Activated T-cell treated with anti-CD3 and anti-CD28 coated beads for 4 hours (primary cell): ENCODE measurements at places on chromosomes 2 and 18.

GRCh38 chr18:74679006-74679678 is 81.5 kb downstream of the ZNF407 start:
- DNase-seq, result no peak

DNA sequence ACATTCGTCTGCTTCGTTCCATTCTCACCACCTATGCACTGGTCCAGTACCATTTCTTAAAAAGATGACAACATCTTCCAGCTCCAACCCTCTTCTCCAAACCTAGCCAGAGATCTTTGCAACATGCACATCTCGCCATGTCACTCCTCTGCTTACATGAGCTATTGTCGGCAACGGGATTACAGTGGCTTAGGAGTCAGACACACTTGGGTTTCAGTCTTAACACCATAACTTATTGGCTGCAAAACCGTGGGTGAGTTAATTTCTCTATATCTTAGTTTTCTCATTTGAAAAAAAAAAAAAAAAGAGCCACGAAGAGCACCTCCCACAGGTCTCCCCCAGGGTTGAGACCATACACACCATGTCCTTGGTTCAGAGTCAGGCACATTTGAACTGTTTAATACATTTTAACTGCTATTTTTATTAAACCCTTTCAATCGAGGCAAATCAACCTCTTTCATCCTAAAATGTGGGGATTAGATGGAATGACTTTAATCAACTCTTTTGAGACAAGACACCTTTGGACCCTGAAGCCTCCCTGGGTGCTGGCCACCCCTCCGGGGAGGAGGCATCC is 889 bp downstream of the ANKRD29 start:
- no peak for DNase-seq

DNA sequence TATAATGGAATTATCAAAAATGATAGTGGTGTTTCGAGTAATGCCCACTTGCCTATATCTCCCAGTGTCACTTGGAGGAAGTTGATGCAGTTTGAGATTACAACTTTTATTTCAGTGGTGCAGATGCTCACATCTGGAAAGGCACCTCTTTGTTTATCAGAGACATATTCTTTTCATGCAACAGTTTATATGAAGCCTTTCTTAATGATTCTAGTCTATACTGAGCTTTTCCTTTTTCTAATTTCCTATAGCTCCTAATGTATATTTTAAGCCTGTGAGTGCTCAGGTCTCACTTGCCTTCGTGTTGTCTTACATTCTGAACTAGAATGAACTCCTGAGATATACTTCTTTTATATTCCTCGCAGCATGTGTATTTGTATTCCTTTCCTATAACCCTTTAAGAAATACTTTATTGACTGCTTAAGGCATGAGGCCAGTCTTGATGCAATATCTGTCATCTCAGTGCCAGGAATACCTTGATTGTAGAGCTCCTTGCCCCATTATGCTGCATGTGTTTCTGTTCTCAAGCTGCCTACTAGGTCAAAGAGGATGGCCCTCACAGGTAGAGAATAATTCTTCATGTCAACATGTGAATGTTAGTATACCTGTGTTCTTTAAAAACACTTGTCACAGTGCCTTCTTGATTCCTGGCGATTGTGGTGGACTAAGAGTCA is 52.6 kb downstream of the VRK2 start:
- DNase-seq, result no peak

- DNase-seq, result no peak
Observed at GRCh38 chr2:96239745-96240264, 26.0 kb downstream of the TMEM127 start.

DNA sequence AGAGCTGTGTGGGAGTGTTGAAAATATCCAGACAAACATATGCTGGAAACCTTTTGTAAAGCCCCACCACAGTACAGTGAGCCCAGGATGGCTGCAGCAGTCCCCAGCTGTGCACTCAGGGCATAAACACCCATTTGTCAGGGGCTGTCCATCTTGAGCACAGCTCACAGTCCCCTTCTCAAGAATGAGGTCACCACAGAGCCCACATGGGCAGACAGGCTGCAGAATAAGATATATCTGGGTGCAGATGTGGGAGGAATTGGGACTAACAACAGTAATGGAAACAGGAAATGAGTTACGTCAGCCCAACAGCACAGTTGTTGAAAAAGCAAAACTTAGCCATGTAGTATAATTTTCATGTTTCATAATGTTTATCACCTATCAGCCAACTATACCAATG is 219.6 kb downstream of the ETAA1 start:
- no peak for DNase-seq

DNA sequence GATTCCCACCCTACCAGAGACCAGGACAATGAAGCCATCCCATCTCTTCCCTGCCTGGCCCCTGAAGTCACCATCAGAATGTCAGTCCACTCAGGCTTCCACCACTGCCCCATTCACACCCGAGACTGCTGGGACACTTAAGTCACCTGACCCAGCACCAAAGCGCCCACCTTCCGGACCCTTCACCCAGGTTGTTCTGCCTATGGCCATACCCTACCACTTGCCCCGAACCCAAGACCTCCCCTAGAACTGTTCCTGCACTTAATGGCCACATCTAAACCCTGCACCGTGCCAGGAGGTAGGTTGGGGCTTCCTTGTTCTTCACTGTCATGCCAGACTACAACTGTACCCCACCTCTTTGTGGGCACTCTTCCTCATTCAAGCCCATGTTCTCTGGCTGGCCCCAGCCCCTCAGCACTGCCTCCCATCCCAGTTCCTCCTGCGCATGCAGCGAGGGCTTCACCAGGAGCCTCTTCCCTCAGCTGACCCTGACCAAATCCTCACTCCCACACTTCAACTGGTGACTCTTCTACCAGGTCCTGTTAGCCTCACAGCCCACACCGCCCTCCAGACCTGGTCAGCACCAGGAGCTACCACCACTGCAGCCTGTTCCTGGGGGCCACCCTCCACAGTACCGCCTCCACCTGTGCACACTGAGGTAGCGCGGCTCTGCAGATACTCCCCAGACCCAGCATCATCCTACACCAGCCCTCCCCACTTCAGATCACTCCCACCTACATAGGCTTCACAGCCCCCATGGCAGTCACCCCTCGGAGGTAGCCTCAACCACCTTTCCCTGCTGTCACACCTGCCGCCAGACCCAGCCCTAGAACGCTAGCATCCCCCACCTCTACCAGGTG is 8.3 kb upstream of the ADRA2B start:
- DNase-seq, result no peak

- DNase-seq, result no peak
Observed at GRCh38 chr2:64122358-64122757, 21.9 kb downstream of the PELI1 start.

DNA sequence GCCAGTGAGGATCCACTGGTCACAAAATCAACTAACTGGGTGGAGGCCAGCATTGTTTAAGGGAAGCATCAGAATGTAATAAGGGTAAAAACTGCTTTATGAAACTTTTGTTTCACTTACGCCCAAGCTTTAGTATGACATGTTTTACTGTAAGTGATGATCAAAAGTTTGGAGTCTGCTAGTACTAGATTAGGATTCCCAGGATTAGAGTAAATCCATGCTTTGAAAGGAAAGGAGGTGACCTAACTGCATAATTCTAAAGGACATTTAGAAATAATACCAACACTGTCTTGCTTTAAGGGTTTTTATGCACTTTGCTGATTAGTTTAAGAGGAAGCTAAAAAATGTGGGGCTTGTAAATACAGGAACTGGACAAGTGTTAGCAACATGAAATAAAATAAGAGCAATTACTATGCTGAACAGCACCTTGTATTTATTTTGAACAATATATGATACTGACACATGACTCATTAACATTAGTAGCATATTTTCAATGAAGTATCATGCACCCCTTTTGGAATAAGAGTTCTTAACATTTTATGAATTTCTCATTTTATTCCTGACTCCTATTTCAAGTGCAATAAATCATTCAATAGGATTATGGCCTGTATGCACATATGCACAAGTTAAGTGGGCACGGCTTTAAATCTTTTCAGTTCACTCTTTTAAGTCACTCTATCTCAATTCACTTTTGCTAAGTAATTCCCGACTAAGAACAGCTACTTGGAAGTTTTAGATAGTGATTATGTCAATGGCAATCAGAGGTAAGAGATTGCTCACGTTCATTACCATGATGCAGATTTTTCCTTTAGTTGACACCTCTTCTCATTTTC is 62.5 kb downstream of the STK39 start:
- DNase-seq, result no peak

- no peak for DNase-seq
Observed at GRCh38 chr18:37902344-37902743, 336.7 kb upstream of the CELF4 start.

GRCh38 chr2:65885266-65885665 is 452.9 kb upstream of the SPRED2 start:
- DNase-seq, result no peak

GRCh38 chr2:203781151-203781550 is 74.7 kb downstream of the CD28 start:
- no peak for DNase-seq

GRCh38 chr2:76998152-76998551 is 524.0 kb downstream of the LRRTM4 start:
- DNase-seq, result no peak

GRCh38 chr2:160033732-160034392 is 28.6 kb downstream of the PLA2R1 start:
- no peak for DNase-seq

DNA sequence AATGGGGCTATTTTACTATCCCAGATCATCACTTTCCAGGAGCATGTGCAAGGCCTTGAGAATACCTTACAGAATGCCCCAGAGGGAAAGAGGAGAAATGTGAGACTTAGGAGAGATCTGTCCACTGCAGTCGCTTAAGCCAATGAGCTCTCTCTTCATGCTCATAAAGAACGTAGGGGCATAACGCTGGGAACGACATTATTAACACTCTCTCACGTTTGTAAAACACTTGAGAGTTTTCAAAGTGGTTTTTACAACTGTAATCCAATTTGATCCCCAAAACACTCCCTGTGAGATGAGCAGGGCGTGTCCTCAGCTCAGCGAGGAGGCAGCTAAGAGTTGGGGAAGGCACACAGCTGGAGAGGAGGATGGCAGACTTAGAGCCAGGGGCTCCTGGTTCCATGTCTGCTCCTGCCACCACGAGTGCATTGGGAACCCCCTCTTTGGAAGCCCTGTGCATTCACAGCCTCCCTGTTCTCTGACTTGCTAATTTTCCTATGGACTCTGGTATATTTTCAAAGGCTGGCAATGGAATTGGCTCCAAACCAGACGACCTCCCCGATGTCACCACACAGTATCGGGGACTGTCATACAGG is 97.4 kb downstream of the PLB1 start:
- DNase-seq, result no peak

DNA sequence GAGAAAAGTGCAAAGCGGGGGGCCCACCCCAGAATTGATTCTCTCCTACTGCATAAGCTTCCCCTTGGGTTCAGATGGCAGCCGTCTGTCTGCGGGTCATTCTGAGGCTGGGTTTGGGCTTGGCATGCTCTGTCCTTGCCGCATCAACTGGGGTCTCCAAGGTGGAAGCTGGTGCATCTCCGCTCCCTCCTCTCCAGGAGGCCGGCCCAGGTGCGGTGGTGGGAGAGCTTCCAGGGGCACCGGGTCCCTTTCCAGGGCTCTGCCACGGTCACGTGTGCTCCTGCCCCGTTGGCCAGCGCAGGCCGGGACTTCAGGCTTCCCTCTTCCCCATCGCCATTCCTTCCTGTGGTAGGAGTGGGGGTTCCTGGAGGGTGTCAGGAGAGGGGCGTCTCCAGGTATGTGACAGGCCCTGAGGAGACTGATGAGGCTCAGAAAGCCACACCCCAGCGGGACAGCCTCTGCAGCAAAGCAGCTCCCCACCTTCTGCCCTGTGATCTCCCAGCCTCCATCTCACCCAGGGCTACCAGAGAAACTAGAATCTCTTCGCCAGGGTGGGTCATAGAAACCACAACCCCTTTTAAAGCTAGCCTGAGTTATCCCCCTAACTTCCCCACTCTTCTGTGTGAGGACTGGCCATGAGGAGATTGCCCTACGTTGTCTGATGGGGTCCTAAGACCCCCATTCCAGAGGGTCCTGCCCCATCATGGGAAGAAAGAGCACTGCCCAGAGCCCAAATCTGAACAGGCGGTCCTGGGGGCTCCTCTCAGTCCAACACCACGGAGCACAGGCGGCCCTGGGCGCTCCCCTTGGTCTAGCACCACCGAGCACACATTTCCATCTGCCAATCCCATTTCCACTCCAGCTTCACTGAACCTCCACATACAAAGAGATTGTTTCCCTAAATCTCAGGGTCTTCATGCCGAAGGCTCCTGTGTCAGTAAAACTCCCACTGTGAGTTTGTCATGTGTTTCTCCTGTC is 76.6 kb downstream of the SLC66A2 start:
- DNase-seq, result no peak

- no peak for DNase-seq
Observed at GRCh38 chr2:164757934-164758695, 83.5 kb downstream of the COBLL1 start.

DNA sequence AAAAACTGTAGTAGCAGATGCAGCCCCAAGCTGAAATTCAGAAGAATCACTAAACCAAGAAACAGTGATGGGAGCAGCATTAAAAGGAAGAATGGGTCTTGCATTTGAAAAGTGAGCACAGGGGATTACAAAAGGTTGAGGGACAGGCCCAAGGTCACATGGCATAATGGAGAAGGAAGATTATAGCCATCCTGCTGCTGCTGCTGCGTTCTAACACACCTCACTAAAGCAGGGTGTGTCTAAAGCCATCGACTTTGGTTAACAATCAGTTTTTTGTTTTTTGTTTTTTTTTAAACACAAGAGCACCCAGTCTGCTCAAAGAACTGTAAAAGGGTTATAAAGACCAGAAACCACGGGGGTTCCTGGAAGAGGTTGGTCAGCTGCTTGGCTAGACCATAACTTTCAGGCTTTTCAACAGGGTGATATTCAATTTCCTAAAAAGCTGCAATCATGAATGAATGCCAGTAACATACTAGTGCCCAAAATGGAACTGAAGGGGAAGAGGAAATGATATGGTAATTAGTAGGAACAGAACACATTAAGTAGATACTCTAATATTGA is 102.6 kb downstream of the MYO5B start:
- no peak for DNase-seq

- DNase-seq, result no peak
Observed at GRCh38 chr18:79786304-79786703, 11.4 kb upstream of the KCNG2 start.

- DNase-seq, result no peak
Observed at GRCh38 chr2:39093218-39093898, 27.5 kb downstream of the SOS1 start.

DNA sequence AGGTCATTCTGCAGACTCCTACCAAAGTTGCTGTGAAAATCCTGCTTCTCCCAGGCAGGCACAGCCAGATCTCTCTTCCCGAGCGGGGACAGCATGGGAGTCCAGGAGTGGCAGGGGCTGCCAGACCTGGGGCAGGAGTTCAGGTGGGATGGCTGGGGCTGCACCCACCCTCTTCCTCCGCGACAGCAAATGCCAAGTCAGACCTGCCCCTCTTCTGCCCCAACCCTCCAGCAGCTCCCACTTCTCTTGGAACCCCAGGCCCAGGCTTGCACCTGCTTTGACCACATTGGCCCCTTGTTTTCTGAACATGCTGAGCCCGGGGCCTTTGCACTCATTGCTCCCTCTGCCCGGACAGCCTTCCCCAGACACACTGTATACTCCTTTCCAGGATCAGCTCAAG is 288.2 kb upstream of the HS6ST1 start:
- DNase-seq, result no peak

- no peak for DNase-seq
Observed at GRCh38 chr2:36544638-36545338, 53.2 kb downstream of the FEZ2 start.

GRCh38 chr2:239793086-239793485 is 232.1 kb downstream of the NDUFA10 start:
- no peak for DNase-seq

- no peak for DNase-seq
Observed at GRCh38 chr2:17791817-17792130, 24.5 kb upstream of the MSGN1 start.

GRCh38 chr2:37851828-37852584 is 73.1 kb upstream of the RMDN2 start:
- DNase-seq, result no peak
